Urinary bladder (tissue), 4 donors: ENCODE measurements at places on chromosomes 16 and 17.

DNA sequence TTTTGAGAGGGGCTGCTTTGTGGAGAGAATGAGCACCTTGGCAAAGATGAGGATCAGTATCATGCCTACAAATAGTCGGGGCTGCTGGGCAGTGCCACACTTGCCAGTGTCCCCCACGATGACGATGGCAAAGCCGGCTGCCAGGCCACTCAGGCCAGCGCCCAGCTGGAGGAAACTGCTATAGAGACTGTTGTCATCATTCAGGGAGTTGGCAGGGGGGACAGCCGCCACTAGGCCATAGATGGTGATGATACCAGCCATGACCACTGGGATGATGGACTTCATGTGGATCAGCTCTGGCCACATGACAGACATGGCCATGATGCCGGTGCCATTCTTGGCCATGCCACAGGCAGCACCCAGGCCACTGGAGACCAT lies 23.8 kb downstream of the MINK1 start:
- no peak for DNase-seq

- DNase-seq: no peak
These were observed 22.9 kb downstream of the ZC3H7A start for GRCh38 chr16:11774065-11774626.

DNA sequence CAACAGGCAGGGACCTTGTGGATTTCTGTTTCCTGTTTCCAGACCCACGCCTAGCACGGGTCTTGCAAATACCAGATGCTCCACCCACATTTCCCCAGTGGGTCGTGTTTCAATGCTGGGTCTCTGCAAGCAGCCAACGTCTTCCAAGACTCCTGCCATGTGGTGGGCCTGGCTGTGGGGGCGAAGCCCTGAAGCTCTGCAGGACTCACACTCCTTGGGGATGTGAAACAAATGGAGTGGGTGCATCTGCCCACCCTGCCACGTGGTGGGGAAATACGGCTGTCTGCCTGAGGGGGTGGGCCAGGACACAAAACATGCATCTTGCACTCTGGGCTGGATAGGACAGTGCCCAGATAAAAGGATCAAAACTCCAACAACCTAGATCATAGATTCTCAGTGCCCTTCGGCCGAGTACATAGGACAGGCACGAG lies 32.6 kb downstream of the FA2H start:
- no peak for DNase-seq

DNA sequence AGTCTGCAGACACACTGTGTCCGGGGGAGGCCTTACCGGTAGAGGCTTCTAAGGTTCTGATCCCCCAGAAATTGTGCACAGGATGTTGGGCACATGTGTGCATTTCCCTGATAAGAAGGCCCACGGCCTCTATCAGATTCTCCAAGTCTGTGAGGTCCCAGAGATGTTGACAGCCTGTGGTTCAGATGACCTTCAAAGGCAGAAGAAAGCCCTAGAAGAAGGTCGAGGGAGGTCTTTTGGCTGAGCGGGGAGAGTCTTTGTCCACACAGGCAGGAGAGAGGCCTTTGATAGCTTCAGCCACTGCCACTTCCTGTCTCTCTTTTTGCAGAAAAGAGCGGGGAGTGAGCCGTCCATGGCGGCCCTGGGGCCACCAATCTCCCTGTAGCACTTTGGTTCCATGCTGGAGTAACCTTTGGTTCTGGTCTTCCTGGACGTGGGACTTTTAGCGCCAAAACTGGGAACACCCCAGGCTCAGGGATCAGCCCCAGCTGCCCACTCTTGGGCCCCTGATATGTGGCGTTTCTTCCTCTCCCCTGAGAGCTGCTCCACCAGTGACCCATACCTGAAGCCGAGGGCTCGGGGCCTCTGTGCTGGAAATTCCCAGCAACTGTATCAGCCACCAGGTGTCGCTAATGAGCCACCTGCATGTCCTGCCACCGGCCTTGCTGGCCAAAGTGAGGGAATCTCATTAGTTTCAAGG lies 28.1 kb upstream of the LGALS9 start:
- DNase-seq: no peak

DNA sequence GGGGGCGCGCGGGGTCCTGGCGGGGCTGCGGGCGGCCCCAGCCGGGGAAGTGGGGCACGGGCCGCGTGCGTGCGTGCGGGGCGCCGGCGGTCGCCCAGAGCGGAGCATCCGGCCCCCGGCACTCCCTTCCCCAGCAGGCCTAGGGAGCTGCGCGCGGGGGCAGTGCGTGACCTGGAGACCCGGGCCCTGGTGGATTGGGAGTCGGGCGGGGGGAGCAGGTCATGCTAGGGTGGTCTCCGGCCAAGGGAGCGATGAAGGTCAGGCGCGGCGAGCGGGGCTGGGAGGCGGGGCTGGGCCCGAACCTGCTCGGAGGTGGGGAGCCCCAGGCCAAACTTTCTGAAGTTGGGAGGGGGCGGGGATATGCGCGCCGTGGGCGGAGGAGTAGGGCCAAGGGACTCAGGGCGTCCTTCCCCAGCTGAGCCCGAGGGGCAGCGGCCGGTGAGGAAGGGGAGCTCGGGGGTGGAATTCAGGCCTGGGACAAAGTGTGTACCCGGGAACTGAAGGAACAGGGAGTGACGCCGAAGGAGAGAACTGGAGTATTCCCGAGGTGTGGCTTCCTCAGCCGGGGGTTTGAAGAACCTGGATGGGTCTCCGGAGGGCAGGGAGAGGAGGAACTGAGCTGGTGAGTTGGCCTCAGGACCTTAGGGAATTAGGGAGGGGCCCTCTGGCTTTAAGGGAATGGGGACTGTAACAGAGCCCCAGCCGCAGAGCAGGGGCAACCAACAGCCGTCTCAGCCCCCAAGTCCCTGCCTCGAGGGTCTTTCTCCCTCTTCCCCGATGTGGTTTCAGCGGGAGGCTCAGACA lies 589 bp downstream of the XYLT2 start:
- no peak for DNase-seq

DNA sequence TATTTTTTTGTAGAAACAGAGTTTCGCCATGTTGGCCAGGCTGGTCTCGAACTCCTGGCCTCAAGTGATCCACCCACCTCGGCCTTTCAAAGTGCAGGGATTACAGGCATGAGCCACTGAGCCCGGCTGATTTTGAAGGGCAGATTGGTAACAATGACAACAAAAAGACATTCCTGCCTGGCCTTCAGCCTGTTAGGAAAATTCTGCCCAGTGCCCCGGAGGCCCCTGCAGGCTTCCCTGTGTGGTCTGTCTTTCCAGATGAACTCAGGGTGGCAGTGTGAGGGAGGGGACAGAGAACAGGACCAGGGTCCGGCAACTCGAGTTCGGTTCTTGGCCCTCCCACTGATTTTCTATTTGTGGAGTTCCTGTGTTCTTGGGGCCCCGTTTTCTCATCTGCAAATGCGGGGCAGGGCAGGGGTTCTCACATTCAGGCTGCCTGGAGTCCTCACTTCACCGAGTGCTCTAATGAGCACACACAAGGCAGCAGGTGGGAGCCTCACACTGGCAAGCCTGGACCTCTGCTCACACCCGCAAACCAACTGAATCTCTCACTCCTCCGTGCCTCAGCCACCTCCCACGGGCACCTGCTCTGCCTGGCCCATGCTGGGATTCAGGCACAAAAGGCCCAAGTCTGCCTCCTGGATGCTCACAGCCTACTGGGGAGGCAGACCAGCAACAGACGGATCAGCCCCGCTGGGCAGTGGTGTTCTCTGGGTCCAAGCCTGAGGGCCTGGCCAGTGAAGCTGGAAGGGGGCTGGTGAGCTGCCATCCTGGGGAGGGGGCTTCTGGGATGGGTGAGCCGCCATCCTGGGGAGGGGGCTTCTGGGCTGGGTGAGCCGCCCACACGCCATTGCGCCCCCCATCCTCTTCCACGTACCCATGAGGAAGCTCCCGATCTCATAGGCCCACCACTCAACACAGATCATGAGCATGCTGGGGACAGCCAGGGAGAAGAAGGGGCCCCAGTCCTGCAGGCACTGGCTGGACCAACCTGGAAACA lies 10.3 kb downstream of the SLC47A2 start:
- no peak for DNase-seq

DNA sequence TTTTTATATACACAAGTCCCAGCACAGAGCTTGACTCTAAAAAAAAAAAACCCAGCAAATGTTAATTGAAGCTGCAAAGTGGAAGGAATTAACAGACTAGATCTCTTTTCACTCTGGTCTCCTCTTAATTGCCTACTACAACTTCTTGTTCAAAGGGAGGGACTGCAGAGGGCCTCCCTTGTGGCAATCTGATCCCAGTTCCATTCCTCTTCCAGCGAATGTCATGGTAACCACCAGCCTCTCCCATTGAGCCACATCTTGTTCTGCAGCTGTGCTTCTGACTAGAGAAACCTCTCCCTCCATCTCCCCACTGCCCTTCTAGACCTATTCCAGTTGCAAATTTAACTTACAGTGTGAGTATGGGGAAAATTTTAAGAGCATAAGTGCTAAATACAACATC lies 5.9 kb downstream of the SUPT6H start:
- DNase-seq: no peak

DNA sequence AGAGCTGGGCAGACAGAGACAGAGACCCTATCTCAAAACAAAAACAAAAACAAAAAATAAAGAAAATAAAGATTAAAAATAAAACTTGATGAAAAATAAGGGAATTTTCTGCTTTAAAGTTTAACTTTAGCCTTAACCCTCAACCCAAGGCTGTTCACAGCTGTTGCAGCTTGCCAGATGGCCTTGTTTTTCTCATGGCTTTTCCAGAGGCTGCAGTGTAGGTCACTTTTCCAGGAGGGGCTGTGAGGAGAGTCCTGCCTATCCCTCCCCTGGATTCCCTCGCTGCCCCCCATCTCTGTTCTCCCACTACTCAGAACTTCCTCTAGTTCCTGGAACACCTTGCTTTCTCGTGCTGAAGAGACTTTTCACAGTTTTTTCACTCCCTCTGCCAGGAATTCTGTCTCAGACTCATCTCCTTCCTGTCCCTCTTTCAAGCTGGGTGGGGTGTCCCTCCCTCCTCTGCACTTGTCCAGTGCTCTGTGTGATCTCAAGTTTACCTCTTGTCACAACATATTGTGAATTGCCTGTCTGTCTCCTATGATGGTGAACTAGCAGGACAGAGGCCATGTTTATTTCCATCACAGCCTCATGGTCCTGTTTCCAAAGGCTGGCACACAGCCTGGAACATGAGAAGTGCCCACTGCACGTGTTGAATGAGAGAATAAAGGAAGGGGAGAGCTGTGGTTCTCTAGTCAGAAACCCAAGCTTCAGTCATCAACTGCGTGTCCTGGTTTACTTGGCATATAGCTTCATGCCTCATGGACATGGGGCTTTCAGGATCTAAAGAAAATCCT lies 69.9 kb upstream of the MSI2 start:
- no peak for DNase-seq

DNA sequence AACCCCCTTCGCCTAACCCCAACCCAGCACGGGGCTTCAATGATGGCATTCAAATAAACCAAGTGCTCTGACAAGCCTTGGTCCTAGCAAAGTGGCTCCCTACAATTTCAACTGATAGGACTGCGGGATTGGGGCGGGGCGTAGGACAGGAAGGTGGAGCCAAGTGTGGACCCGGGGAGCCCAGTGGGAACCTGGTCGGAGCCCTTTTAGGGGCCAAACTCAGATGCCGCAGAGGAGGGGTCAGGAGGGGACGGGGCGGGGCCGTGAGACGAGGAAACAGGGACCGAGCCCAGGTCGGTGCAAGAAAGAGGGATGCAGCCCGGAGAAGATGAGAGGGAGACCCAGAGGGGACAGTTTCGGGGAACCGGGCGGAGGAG lies 13.2 kb upstream of the CDIPT start:
- DNase-seq: no peak

DNA sequence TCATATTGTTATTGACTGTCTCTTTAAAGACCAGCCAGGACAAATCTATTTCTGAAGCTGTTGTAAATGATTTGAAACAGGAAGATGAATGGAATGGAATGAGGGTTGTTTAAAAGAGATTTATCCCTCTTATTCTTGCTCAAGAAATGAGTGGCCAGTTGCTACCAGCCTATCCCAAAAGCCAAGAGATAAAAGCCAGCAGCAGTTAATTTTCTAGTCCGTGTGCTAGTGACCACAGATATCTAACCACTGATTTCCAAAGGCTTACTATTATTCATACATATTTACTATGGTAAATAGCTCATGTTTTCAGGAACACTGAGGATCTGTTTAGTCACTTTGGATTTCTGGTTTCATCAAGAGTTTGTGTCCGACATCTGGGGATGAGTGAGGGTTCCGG lies 105.7 kb downstream of the CDH13 start:
- DNase-seq: no peak
